AG04450 (cell line): ENCODE measurements at places on chromosomes 7 and 10.

DNA sequence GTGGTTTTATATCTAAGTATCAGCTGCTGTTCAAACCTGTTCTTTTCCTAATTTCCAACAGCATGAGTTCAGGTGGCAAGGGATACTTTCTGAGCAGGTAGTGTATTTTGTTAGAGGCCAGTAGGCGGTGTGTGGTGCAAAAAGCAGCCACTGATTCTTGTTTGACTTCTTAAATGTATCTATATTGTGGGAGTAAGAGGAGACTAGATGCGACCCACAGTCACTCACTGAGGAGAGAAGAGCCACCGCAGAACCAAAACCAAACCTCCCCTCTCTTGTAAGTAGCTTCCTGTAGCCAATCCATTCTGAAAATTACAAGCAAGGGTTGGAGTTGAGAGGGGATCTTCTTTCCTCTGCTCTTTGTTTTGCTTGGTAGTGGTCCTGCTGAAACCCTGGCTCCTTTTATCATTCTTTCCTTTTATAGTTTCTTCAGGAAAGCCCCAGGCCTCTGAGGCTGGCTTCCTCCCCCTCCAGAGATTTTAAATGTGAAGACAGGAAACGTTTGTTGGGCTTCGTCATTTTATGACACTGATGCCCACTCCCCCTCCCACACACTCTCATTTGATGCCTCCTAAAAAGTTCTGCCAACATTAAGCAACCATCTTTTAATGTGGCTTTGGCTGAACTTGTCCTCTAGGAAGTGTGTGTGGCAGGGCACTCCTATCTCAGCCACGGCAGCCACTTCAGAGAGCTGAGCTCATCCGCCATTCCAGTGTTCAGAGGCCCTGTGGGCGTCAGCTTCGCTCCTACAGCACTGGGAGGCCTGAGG is 566.0 kb downstream of the SUGCT start:
- no peak for DNase-seq

- DNase-seq = peak; percentile 16
Observed at GRCh38 chr10:19077276-19077675, 28.7 kb downstream of the MALRD1 start.

- no peak for DNase-seq
Observed at GRCh38 chr10:123424537-123424936, 241.6 kb upstream of the GPR26 start.

DNA sequence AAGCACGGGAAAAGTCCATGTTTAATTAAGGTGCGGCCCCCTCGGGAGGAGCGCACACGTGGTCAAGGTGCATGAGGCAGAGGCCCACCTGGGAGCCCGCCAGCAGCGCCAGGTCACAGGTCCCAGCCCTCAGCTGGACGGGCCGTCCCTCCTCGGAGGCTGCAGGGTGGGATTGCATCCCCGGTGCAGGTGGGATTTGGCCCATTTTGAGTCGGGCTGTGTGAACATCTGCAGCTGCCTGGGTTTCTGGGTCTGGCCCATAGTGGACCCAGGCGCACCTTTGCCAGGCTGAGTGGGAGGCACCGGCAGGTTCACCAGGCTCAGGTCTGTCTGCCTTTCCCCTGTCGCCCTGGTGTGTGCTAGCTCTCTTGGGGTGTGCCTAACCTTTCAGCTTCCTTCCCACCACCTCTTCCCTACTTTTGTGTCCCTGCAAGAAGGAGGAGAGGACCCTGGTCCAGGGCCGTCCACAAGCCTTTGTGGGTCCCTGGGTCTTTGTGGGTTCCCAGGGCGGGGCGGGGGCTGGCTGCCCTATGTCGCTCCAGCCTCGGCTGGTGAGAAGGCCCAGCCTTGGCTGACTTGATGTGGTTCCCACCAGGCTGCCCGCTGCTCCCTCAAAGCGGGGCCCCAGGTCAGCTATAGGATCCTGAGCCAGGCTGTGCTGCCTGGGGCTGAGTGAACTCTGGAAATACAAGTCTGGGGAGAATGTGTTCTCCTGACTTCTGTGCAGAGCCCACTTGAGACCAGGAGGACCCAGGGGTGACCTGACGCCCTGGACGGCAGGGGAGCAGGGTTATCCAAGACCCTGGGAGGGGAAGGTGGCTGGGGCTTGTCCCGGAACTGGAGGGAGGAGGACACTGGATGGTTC is 186.7 kb upstream of the SHH start:
- DNase-seq = no peak

- no peak for DNase-seq
Observed at GRCh38 chr10:108765794-108766193, 1157.5 kb downstream of the XPNPEP1 start.

DNA sequence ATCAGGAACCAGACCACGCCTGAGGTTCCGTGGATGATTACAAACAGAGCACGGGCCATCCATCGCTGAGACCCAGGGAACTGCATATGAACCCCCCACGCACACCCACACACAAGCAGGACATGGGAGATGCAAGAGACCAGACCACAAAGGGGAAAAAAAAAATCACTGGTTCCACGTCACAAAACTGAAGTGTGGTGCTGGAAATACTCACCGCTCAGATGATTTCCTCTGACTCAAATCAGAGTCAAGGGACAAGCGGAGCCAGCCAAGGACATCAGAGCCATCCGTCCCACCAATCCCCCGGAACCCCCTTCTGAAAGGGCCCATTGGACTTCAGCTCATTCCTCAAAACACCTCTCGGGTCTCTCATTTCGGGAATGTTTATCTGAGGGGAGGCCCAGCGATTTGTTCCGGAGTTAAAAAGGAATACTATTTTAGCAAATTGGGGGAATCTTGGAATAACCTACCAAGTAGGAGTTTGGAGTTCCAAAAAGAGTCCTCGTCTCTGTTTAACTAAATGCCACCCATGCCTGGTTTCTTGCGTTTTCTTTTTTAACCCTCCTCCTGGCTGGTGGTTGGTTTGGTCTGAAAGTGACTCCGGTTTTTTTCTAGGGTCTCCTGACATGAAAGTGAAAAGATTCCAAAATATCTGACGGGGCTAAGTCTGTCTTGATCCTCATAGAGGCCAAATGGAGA is 15.0 kb downstream of the SNX8 start:
- DNase-seq = no peak

DNA sequence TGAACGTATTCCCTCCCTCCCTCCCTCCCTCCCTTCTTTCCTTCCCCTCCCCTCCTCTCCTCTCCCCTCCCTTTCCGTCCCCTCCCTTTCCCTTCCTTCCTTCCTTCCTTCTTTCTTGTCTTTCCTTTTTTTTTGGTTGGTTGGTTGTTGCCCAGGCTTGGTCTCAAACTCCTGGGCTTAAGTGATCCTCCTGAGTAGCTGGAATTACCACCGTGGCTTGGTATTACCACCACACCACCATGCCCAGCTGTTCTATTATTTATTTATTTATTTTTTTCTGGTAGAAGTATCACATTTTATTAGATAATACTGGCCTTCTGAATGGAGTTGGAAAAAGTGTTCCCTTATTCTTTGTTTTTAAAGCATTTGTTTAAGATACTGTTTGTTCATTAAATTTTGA is 95.9 kb downstream of the PHF14 start:
- no peak for DNase-seq

- no peak for DNase-seq
Observed at GRCh38 chr7:424961-425793, 94.5 kb downstream of the PDGFA start.

GRCh38 chr7:31065021-31065593 is 13.0 kb downstream of the ADCYAP1R1 start:
- no peak for DNase-seq

- DNase-seq = no peak
Observed at GRCh38 chr7:136869991-136870865, 1.8 kb downstream of the CHRM2 start.

DNA sequence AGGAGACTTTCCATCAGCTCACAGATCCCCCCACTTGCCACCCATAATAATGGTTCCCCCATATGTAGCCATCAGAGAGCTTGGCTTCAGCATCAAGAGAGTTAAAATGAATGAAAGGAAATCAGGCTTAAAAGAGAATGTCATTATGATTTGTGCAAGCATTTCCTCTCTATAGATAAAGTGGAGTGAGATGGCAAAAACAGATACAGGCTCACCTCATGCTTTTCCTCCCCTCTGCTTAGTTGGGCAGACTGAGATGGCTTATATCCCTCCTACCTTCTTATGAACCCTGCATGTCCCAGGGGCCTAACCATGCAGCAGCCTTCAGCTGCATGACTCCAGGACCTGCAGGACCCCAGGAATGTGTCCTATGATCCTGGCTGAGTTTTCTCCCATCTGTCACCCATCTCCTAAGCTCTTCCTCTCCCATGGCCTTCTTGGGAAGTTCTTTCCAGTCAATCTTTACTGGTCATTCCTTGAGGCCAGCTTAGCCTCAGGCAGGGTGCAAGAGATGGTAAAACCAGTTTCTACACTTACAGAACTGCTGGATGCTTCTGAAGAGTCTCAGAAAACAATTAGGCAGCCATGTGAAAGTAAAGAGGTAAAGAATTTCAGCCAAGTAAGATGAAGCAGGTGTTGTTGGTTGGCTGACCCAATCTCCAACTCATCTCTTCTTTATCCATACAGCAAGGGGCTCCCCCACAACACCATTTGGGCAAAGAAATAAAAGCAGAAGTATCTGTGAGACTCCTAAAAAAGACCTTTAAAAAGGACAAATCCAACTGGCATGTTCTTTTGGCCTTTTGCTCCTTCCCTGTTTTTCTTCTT is 159.7 kb downstream of the RTKN2 start:
- DNase-seq = no peak

GRCh38 chr7:114539575-114539974 is 125.0 kb downstream of the FOXP2 start:
- no peak for DNase-seq

- no peak for DNase-seq
Observed at GRCh38 chr10:53233749-53234148, 461.2 kb upstream of the MBL2 start.

GRCh38 chr7:77877791-77878190 is 79.2 kb downstream of the PHTF2 start:
- DNase-seq = no peak

GRCh38 chr10:6473430-6473829 is 106.6 kb downstream of the PRKCQ start:
- no peak for DNase-seq

- DNase-seq = no peak
Observed at GRCh38 chr7:130127821-130128317, 57.5 kb downstream of the KLHDC10 start.

- no peak for DNase-seq
Observed at GRCh38 chr7:139626817-139627216, 103.3 kb downstream of the CLEC2L start.

- DNase-seq = peak; percentile 59
Observed at GRCh38 chr7:101124376-101125056, 2.4 kb upstream of the SERPINE1 start.

DNA sequence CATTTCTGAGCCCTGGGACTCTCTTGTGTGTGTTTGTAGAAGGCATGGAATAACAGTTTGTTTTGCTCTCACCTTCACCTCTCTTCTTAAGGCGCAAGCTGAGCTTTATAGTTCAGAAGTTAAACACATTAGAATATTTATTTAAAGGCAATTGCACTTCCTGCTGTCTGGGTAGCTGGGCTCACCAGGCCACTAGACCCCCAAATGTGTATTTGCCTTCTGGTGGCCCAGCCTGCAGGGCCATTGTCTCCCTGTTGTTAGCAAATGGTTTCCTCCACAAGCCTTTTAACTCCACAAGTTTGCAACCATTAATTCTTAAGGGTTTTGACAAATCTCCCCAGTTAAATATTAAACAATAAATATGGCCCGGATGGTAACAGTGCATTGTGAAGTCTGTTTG is 31.1 kb upstream of the NEUROD6 start:
- DNase-seq = no peak

- DNase-seq = no peak
Observed at GRCh38 chr10:24208661-24209431, at the start of gene KIAA1217. TSS of gene KIAA1217 (plus strand) at chr10:24209138. CDS start at chr10:24209194, 56 bp downstream.

- DNase-seq = peak; percentile 62
Observed at GRCh38 chr7:36280840-36281812, 108.5 kb upstream of the ANLN start.
